ENCODE measurements at places on chromosomes 3 and 15. TPM values are rescaled to one million over a fixed set of nuclear protein-coding genes. Genes with fewer than 3 reads are reported as not detected.
A peak's percentile ranks its signal among the peaks of the same experiment; 100 is the strongest.

The PEX11A gene
- total RNA-seq = 6.3 TPM

DNA sequence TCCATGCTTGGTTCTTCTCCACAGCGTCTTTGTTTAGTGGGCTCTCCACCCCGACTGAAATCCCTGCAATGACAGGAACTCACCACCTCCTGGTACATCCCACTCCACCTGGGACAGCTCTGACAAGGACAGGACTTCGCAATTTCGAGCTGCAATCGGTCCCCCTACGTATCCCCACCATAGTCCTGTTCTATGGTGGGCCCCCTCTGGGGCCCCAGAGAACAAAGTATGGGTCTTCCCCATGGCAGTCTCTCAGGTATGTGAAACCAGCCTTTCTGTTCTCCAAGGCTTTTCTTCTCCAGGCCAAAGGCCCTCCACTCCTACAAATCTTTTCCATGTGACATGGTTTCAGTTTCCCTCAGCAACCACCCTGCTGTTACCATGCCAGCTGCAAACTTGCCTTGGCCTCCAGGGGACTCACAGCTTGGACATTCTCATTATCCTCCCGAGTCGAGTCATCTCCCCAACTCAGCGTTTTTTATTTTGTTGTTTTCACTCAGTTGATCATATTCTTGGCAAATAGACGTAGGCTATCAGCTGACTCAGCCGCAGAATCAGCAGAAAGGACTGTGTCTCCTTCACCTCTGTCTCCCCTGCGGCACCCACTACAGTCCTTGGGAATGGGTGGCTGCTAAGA lies 233.3 kb downstream of the OPA1 start:
- H3K4me1 ChIP-seq = peaks cover 72% of the 10 kb centered on the region
- H3K4me3 ChIP-seq = no peak overlapping the region
- H3K27me3 ChIP-seq = no peaks in the 10 kb centered on the region
- H3K36me3 ChIP-seq = no peaks in the 10 kb centered on the region
- DNase-seq = no peak
- H3K27ac ChIP-seq = peak overlapping the region; percentile 84

- peaks cover 17% of the 10 kb centered on the region for H3K36me3 ChIP-seq
- H3K4me3 ChIP-seq = no peak overlapping the region
- H3K4me1 ChIP-seq = peaks cover 9% of the 10 kb centered on the region
- no peaks in the 10 kb centered on the region for H3K27me3 ChIP-seq
- DNase-seq = no peak
- no peak overlapping the region for H3K27ac ChIP-seq
These were observed 20.9 kb downstream of the FBXO22 start for GRCh38 chr15:75924576-75924975.

The PODXL2 gene
- 27.1 TPM for total RNA-seq

DNA sequence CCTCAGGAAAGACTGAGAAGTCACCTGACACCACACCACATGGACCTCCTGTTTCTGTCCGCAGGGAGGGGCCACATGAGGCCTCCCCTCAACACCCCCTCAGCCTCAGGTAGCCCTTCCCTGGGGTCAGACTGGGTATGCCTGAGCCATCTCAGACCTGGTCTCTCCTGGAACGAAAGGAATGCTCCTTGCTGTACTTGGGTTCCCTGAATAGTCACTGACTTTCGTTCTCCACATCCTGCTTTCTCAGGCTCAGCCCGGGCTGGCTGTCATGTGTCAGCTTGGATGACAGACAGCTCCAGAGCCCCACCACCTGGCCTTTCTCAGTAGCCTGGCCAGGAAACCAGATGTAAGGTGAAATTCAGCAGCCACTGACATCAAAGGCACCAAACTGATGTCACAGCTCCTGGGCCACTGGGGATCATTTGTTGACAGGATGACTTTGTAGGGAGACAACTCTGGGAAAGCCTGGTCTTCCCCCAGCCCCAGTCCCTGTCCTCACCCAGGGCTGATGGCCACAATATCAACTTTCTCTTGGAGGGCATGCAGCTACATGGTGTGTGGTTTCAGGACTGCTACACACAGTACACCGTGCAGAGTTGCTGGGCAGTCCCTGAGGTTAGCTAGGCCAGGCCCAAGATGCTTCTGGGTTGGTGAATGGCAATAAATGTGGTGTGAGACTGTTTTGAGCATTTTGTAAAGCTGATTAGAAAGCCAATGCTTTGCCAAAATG lies 141.4 kb upstream of the MRPS22 start:
- no peak for DNase-seq
- no peaks in the 10 kb centered on the region for H3K36me3 ChIP-seq
- H3K27me3 ChIP-seq = peaks cover 18% of the 10 kb centered on the region

All from mesothelial cell of epicardium (in vitro differentiated cells).